Effector memory CD4-positive, alpha-beta T cell (primary cell): ENCODE measurements at places on chromosomes 7 and 10.

DNA sequence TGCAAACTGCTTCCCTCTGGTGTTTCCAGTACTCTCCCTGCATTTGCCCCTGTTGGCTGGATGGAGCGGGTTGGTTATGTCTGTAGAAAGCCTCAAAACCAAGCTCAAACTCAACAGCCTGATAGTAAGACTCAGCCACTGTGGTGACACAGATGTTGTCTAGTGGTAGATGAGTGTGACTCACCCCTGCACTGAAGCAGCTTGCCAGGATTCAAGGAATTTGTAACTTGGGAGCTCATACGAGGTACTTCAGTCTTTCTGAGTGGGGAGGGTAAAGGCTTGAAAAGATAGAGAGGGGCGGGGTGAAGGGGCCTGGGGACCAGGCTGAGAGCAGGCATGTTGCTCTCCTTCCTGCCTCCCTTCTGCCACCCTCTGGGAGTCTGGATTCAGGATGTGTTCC is 22.9 kb upstream of the AQP1 start:
- DNase-seq: no peak

- DNase-seq: no peak
Observed at GRCh38 chr7:26195867-26196657, 4.5 kb downstream of the HNRNPA2B1 start.

- no peak for DNase-seq
Observed at GRCh38 chr10:106493751-106494150, 670.8 kb downstream of the SORCS1 start.

- no peak for DNase-seq
Observed at GRCh38 chr10:29628311-29628710, 6.5 kb downstream of the SVIL start.

GRCh38 chr7:103447073-103447960 is 1.3 kb upstream of the SLC26A5 start:
- DNase-seq: no peak

- no peak for DNase-seq
Observed at GRCh38 chr10:96666741-96667140, 53.6 kb downstream of the PIK3AP1 start.

- DNase-seq: no peak
Observed at GRCh38 chr10:4658777-4659176, 167.2 kb upstream of the AKR1E2 start.

DNA sequence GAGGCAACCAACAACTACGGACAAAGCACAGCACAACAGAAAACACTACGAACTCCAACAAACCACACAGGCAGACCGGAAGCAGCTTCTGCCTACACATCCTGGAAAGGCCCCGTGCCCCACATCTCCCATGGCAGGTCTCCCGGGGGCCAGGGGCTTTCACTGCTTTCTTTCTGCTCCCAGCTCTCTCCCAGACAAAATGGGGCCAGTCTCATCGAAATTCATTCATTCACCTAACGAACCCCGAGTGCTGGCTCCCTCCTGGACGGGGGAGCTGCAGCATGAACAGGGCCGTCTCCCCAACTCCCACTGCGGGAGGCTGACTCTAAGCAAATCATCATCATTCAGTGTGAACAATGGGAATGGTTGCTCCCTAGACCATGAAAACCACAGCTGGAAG is 47.6 kb upstream of the NANOS1 start:
- no peak for DNase-seq

- no peak for DNase-seq
Observed at GRCh38 chr10:60827791-60828488, 49.7 kb downstream of the CDK1 start.

- DNase-seq: no peak
Observed at GRCh38 chr10:126638542-126638941, 32.0 kb downstream of the C10orf90 start.

DNA sequence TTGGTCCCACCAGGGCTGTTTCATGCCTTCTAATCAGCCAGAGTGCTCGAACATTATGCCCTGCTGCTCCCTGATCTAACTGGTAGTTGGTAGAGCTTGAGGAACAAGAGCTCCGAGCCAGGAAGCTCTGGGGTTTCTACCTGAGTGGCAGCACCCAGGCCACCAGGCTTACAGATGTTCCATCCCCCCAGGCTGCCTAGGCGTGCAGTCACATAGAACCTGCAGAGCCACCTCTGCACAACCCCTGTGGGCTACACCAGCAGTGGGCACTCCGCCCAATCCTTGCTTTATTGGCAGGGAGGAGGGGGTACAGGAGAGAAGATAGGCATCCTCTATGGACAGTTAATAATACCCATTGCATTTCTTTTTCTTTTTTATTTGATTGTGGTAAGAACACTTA is 21.8 kb downstream of the MAP3K8 start:
- no peak for DNase-seq

GRCh38 chr10:1498746-1499358 is 238.5 kb downstream of the ADARB2 start:
- DNase-seq: no peak

DNA sequence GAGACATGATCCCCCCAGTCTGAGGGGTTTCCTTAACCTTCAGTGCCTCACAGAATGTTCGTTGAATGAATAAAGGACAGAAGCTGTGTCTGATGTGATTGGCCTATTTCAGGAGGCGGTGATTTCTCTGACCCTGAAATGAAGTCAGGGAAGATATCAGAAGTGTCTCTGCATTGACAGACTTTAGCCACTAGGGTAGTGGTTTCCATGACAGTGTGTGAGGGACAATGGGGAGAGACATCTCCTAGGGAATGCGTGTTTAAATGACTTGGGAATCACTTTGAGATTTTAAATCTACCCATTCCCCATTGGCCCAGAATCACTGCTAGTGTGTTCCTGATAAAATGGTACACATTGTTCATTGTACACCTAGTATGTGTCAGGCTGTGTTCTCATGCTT is 132.0 kb downstream of the CFAP58 start:
- DNase-seq: no peak

DNA sequence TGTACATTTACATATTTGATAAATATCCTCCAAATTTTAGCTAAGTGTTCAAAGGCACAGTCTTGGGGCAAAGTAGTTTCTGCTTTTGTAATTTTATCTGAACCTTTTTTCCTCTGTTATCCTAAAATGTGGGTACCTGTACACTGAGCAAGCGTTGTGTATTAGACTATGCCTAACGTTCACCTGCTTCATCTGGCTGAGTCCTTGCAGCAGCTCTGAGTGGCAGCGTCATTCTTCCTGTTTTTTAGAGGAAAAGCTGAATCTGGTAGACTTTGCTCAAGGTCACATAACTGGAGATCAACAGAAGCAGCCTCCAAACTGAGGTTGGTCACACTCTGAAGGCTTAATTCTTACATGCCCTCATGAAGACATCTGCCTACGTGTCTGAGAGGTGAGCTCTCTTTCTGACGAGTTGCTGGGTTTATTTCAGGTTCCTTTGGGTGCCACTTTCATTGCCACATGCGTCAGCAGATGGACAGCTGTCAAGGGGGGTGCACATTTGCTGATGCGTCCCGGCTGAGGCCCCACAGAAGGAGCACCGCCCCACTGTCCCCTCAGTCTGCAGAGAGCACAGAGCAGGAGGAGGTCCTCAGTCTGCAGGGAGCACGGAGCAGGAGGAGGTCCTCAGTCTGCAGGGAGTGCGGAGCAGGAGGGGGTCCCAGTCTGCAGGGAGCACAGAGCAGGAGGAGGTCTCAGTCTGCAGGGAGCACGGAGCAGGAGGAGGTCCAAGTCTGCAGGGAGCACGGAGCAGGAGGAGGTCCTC is 406.5 kb upstream of the SHH start:
- DNase-seq: no peak

DNA sequence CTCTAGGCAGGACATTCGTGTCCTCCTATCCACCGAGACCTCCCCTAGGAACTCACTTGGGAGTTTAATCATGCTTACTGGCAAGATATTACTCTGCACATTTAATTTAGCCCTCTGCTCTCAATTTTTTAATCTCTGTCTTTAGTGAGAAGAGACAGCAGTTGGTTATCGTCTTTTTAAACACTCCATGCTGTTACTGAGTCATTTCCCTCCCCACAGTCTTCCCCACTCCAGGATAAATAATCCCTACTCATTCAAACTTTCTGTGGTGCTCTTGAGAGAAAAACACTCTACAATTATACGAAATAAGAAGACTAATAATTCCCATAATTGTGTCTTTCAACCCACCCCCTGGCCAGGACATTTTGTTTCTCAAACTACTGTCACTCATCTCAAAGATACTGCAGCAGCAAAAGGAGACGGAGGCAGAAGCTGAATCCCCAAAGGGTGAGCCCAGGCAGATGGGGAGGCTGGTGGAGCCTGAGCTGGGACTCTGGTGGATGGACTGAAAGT is 84.2 kb downstream of the ANK3 start:
- DNase-seq: no peak

- no peak for DNase-seq
Observed at GRCh38 chr10:6068422-6068821, 6.3 kb upstream of the IL2RA start.

GRCh38 chr7:3956949-3957348 is 655.9 kb downstream of the SDK1 start:
- DNase-seq: no peak

DNA sequence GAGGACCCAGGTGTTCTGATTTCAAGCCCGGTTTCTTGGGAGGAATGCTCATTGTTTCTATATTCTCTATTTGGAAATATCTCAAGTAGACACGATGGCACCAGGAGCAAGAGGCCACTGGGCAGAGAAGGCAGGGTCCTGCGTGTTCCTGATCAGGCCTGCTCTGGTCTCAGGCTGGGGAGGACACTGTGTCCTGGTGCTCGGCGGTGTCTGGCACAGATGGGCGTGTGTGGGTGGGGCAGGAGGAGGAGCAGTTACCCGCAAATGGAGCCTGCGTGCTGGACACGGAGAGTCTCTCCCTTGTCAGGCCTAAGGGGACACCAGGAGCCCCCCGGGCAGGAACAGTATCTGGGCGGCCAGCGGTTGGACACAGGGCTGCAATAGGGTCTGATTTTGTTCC is 25.9 kb upstream of the GOLGA7B start:
- no peak for DNase-seq

DNA sequence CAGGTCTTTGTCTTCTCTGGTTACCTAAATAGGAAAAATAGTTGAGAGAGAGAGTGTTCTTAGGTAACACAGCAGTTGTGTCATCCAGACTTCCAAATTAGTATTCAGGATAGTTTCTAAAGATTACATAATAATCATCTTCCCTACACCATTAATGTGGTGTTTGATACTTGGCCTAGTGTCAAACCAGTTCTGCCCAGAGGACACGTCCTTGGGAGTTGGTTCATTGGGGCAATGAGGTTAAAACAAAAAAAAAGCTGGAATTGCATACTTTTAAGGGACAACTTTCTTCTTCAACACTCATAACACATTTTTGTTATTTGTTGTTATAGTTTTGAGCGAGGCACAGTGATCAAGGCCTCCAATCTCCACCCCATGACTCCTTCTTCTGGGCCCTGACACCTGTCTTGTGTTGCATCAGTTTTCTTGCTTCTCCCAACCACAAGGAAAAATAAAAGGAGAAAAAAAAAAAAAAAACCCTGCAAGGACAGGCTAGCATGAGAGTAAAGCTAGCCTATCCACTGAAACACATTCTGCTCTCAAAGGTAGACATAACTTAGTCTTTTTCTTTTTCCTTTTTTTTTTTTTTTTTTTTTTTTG is 28.8 kb downstream of the STN1 start:
- no peak for DNase-seq

DNA sequence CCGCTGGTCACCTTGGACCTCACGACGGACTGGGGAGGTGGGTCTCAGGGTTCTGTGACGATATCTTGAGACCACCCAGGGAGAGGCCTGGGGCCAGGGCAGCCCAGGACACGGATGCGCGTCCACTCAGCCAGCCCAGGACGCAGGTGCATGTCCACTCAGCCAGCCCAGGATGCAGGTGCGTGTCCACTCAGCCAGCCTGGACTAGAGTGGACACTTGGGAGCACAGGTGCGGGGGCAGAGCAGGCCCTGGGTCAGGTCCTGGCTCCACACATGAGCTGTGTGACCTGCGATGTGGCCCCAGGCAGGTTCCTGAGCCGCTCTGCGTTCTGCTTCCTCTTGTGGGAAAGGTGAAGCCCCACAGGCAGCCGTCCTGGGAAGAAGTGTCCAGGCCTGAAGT is 22.2 kb downstream of the KNDC1 start:
- no peak for DNase-seq

DNA sequence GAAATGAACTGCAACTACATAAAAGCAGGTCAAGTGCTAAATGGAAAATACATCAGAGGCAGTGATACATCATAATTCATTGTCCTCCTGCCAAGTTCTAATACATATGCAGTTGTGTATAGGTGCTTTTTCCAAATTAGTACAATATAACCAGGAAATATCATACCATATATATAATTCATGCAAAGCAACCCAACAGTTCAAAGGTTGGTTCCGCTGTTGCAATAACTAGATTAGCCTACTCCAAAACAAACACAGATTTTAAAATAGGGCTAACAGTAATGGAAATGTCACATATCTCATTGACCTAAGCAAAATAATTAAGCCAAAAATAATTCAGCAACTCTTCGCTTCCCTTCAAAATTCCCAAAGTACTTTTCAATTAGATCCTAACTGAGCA is 88.9 kb upstream of the NEBL start:
- no peak for DNase-seq

DNA sequence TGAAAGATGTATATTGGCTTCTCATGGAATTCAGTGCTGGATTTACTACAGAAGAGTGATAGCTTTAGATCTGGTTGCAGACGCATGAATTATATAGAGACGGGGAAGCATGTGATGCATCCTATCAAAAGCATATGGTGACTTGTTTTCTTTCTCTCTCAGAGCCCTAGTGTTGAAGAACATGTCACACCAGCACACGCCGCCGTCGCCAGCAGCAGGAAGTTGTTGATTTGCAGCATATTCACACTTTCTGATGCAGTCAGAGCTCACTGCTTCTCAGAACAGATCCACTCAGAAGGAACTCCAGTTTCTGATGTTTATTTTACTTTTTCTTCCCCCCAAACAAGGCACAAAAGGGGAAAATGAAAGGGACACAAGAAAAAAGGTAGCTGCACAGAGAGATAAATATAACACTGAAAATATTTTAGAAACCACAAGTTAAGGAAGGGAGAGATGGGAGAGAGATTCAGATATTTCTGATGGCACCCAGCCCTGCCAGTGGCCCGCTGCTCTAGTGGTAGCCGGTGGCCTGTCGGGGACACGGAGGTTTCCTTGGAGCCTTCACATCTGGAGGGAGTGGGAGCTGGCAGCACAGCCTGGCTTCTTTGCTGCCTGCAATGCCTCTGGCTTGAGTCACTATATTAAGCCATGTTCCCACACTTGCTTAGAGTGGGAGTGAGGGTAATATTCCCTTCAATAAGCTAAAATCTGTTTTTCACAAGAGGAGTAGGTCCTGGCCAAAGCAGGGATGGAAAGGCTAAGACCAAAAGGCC is 123.2 kb downstream of the NRP1 start:
- no peak for DNase-seq
